Psoas muscle (tissue), 8 donors: ENCODE measurements at places on chromosomes 3 and 15. TPM values are rescaled to one million over a fixed set of nuclear protein-coding genes. Genes with fewer than 3 reads are reported as not detected.

- DNase-seq: no peak
Measured at GRCh38 chr15:91469632-91470567, 369.8 kb downstream of the SV2B start.

DNA sequence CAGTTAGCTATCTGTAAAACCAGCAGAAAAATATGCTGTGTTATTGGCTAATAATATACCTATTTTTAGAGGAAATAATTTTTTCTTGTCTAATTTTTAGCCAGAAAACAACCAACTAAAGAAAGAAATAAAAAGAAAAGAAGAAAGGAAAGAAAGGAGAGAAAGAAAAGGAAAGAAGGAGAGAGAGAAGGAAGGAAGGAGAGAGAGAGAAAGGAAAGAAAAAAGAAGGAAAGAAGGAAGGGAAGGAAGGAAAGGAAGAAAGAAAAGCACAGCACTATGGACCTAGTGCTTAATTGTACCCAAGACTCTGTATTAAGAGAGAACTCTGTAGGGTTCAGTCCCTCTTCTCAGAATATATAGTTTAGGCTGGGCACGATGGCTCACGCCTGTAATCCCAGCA lies 3.3 kb upstream of the PAQR9 start:
- no peak for DNase-seq

DNA sequence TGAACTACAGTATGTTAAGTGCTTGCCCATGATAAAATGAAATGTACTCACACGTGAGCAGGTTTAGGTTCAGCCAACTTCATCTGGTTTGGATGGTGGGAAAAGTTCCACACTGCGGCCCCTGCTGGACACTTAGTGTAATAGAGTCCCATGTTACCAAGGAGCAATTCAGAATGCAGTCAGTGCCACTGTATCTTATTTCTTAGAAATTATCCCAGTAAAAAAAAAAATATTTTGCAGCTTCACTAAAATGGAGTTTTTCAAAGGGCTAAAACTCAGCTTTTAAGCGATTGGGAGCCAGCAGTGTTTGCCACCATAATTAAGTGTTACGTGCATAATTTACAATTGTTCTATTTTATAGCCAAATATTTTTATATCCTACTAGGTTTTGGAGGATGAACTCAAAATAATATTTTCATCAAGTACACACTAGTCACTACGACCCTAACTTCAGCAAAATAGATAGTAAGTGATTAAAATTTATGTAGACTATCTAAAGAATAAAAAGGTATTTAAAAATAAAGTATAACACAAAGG lies 371.7 kb upstream of the GBE1 start:
- DNase-seq: peak; percentile 44

DNA sequence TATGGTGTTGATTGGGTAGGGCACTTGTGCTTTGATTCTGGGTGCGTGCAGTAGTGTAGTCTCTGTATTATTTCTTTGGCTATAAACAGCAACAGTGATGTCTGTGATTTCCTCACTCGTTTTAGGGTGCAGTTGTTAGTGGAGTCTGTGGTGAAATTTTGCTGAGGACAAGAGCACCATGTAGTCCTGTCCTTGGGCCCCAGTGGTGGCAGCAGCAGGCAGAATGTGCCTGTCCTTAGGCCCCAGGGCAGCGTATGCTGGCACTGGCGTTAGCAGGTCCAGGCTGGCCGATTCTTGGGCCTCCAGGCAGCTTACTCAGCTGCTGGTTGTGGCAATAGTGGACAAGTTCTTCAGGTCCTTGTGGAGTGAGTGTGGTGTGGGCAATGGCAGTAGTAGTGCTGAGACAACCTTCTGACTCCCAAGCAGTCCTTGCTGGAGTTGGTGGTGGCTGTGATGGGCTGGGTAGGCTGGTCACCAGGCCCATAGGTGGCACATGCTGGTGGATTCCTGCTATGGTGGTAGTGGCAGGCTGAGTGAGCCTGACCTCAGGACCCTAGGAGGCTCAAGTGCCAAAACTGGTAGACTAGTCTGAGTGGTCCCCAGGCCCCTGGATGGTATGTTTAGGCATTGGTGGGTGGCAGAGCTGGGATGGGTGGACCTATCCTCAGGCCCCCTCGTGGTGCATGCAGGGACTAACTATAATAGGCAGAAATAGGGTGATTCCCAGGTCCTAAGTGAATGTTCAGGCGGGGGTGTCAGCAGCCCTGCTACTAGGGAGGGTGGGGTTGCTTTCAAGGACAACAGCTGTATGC lies 56.3 kb downstream of the TNFAIP8L3 start:
- DNase-seq: no peak

- DNase-seq: no peak
Measured at GRCh38 chr15:96342406-96343112, 12.1 kb downstream of the NR2F2 start.

DNA sequence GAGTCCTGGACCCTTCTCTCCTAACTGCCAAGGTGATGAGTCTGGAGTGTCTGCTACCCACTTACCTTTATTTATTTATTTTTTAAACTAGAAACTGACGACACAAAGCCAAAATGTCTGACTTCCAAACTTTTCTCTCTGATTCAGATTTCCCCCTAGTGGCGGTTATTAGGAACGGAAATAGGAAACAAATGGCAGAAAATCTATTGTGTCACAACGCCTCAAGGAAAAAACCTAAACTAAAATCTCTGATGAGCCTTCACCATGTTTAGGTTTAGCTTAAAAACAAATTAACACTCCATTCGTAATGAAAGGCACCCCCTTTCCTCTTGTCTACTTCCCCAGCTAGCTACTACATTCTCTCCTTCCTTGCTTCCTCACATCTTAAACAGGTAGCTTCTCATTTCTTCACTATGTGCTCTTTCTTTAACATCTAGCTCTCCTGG lies 94.0 kb upstream of the MEX3B start:
- no peak for DNase-seq

FGF12 gene
- 0.81 TPM for total RNA-seq

SAMD7 gene
- not detected for total RNA-seq

C3orf70 gene
- total RNA-seq: 0.84 TPM

DNA sequence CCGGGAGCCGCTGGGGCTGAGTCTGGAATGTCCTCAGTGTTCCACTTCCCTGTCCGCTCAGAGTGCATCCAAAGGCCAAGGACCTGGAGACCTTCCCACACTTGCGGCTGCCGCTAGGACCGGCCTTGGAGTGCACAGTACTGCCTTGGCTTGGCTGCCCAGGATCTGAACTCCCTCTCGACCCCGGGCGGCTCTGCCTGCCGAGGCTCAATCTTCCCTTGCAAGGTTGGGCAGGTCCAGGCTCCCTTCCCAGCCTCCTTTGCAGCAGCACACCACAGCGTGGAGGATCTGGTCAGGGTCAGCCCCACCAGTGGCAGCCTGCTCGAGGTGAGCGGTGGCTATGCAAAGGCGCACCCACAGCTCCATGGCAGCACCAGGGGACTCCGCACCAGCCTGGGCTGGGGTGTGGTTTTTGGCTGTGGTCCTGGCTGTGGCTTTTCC lies 69.2 kb downstream of the PLXNA1 start:
- DNase-seq: peak; percentile 92

DNA sequence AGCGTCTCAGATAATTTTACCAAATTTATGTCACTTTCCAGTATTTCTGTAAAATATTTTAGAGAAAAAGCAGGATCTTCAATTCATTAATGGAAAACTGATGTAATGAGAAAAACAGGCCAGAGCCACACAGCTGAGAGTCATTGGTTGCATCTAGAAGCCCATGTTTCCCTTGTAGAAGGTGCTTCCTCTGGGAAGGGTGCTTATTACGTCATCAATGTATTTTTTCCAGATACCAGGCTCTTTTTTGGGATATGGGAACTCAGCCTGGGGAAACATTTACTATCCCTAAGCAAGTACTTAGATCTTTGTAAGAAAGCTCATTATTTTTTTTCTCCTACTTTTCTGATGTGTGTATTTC lies 89.1 kb upstream of the PHLDB2 start:
- no peak for DNase-seq

DNA sequence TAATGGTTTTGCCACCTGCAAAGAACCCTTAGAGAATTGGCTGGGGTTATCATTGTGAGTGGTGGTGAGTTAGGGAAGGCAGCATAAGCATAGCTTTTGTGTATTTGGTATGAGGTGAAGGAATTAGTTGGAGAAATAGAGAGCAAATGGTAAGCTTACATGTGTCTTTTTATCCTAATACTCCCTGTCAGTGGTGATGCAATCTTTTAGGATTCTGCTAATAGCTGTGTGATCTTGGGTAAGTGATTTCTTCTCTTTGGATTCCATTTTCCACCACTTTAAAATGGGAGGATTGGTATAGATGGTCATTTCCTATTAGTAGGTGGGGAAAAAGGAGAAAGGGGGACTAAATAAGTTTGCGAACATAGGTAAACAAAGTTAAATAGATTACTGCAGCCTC lies 30.9 kb downstream of the PIAS1 start:
- no peak for DNase-seq

RAD54L2 gene
- 12.4 TPM for total RNA-seq

GRCh38 chr15:37040072-37040742 lies 60.1 kb downstream of the MEIS2 start:
- DNase-seq: no peak

GRCh38 chr3:26279091-26279490 lies 343.5 kb upstream of the LRRC3B start:
- no peak for DNase-seq

DNA sequence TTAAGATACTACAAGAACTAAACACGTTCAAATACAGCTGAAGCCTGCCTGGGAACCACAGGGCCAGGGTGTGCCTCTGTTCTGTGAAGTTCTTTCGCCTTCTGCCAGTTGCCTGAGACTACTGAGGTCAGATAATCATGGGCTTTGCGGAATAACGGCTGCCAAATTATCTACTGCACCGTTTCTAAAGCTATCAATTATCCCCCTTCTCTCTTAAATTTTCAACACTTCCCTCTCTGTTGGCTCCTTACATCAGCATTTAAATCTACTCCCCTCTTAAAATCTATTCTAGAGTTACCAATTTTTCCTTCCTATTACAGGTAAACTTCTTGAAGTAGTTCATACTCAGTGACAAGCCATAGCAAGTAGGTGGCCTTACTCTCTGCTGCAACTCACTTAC lies 6.2 kb upstream of the NEO1 start:
- no peak for DNase-seq

- no peak for DNase-seq
Measured at GRCh38 chr3:183330881-183331280, 77.8 kb downstream of the B3GNT5 start.

PRR20G gene
- not detected for total RNA-seq

- DNase-seq: no peak
Measured at GRCh38 chr3:118705487-118706219, 329.0 kb downstream of the IGSF11 start.

GRCh38 chr3:97831140-97831539 lies 9.3 kb downstream of the CRYBG3 start:
- no peak for DNase-seq

GRCh38 chr15:48010316-48010715 lies 110.5 kb upstream of the SLC24A5 start:
- no peak for DNase-seq

DNA sequence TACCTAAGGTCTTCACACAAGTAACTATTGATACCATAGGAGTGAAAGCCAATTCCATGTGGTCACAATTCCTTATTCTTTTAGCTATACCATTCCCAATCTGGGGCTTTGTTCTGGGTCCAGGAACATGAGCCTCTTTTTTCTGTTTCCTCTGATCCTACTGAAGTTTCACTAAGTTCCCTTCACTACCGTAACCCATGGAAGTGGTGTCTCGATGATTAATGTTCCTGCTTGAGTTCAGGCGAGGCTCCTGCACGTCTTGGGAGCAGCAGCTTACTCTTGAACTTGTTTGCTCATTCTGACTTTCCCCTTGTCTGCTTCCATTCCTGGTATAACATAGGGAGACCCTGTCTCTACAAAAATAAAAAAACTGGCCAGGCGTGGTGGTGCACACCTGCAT lies 23.6 kb downstream of the ZNF592 start:
- no peak for DNase-seq

OSTN gene
- total RNA-seq: 0.34 TPM

GRCh38 chr15:39172380-39173281 lies 408.2 kb upstream of the THBS1 start:
- no peak for DNase-seq

DNA sequence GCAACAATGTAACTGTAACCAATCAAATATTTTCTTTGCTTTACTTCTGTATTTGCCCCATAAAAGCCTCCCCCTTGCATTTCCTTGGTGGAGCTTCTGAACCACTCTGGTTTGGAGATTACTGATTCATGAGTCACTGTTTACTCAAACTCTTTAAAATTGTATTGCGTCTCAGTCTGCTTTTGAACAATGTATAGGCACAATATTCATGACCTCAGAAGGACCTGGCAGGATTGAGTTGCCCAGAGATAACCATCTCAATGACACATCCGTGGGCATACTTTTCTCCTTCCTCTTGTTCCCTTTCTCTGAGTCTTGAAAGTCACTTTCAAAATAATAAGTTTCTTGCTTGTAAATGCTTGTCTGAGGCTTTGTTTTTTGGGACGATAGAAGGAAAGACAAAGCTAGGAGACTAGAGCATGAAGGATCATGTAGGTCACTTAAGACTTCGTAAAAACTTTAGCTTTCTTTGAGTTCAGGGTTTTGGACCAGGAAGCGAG lies 57.1 kb upstream of the POU1F1 start:
- no peak for DNase-seq

DNA sequence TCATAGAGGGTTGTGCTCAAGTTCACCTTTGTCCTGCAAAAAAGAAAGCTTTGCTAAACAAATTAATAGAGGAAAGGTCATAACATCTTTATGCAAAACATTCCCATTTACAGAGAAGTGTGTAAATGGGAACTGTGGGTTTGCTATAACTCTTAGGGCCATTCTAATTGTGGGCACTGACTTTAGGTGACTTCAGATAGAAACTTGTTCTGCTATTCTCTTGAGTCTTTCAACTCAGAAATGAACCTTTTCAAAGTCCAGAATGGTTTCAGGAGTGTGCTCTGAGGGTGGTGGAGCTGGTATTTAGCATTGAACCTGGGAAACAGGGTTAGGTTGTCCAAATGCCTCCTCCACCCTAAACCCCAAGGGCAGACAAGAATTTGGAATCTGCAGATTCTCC lies 34.0 kb downstream of the SPTSSB start:
- DNase-seq: no peak

KY gene
- total RNA-seq: 6.7 TPM

GRCh38 chr3:40173227-40173721 lies 136.2 kb upstream of the EIF1B start:
- no peak for DNase-seq

GRCh38 chr3:66958067-66958466 lies 40.0 kb upstream of the KBTBD8 start:
- DNase-seq: no peak

DNA sequence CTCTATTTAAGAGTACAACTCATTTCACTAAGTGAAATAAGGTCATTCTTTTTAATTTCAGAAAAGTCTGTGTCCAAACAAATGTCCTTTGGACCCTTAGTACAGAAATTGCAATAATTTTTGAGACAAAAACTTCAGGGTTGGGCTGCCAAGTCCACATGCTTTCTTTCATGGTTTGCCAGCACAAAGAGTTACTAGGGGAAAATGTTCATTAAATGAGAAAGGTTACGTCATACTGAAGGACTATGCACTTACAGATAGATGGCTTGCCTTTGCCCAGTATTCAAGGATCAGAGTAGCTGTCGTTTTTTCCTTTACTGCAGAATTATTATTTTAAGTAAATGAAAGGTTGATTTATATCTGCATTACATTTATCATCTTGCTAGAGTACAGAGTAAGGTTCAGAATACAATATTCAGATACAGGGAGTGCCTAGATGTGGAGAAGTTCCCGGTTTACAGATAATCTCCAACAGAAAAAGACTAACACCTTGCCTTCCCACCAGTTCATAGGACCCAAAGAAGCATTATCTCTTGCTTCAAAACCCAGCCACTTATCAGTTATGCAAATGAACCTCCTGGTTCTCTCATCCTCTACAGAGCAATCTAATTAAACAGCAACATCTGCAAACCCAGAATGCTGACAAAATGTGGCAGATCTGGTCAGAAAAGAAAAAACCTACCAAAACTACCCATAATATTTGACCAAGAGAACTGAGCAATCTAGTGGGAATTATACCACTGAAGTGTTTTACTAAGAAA lies 179.3 kb downstream of the FRMD5 start:
- DNase-seq: no peak
